Heart left ventricle (tissue), 16 donors: ENCODE measurements at places on chromosomes 1 and 21.
A peak's percentile ranks its signal among the peaks of the same experiment; 100 is the strongest.

GRCh38 chr1:178354816-178355215 lies 141.9 kb downstream of the CLEC20A start:
- DNase-seq, result no peak
- no peak overlapping the region for H3K4me3 ChIP-seq
- no peaks in the 10 kb centered on the region for H3K36me3 ChIP-seq
- H3K4me1 ChIP-seq, result peaks cover 21% of the 10 kb centered on the region
- H3K27me3 ChIP-seq, result no peaks in the 10 kb centered on the region

GRCh38 chr1:173302890-173303829 lies 96.0 kb upstream of the TNFSF4 start:
- no peaks in the 10 kb centered on the region for H3K27me3 ChIP-seq
- no peaks in the 10 kb centered on the region for H3K4me1 ChIP-seq
- H3K36me3 ChIP-seq, result no peaks in the 10 kb centered on the region
- H3K27ac ChIP-seq, result no peak overlapping the region
- H3K4me3 ChIP-seq, result no peak overlapping the region

DNA sequence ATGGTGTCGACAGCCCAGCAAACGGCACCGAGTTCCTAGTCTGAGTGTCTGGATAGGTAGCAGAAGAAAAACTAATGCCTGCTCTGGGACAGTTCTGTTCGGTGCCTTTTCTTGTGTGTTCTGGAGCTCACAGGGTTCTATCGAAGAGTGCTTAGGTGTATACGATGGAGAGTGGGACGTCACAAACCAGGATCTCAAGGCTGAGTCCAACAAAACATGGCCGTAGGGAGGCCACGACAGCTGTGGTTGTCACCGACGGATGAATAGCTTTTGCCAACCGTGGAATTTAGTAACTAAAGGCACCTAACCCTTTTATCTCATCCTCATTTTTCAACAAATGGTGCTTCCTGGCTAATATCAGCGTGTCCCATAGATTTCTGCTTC lies 635 bp upstream of the SYNJ1 start:
- DNase-seq, result no peak
- no peaks in the 10 kb centered on the region for H3K27me3 ChIP-seq
- peak overlapping the region; percentile 87 for H3K27ac ChIP-seq
- no peaks in the 10 kb centered on the region for H3K36me3 ChIP-seq
- no peaks in the 10 kb centered on the region for H3K4me1 ChIP-seq

DNA sequence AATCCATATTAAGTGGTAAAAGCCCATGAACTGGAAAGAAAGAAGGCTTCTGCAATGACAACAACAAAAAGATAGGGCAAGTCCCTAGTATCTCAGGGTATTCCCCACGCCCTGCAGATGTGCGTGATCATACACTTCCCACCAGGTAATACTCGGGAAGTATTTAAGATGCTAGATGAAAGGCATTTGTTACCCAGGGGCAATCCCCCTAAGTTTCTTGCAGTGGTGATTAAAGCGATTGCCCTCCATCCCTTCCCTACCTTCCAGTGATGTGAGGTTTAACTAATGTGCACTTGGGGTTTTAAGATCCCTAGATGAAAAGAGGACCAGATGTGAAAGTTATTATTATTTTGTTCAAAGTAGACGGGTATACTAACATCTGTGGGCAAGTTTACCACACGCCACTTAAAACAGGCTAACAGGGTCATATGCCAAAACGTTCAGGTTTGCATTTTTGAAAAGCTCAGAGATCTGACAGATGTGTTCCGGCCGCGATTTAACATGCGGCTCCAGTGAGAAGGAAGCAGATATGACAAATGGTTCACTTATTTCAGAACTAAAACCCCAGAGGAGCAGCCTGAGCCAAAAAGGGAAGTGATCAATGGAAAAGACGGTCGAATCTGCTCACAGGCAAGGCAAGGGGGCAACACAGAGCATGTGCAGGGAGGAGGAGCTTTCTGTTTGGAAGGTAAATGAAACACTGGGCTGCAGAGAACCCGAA lies 17.4 kb downstream of the TIAM1 start:
- no peaks in the 10 kb centered on the region for H3K27me3 ChIP-seq
- no peaks in the 10 kb centered on the region for H3K36me3 ChIP-seq
- no peak overlapping the region for H3K4me3 ChIP-seq
- H3K4me1 ChIP-seq, result no peaks in the 10 kb centered on the region
- H3K27ac ChIP-seq, result no peak overlapping the region
- DNase-seq, result no peak

DNA sequence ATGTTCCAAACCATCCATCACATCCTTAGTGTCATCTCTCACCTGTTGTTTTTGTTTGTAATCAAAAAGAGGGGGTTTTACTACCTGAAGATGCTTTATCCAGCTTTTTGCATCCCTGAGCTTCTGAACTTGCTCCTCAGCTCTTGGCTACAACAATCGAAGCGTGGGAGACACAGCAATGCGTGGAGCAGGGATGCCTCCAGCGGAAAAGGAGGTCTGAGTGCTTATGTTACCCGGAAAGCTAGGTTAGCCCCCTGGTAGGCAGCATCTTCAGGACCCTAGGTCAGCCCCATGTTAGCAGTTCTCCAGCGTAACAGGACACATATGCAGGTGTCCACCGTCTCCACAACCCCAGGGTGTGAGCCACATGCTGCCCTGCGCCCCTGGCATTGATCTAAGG lies 141.5 kb downstream of the RRAGC start:
- H3K27me3 ChIP-seq, result no peaks in the 10 kb centered on the region
- no peak for DNase-seq
- no peaks in the 10 kb centered on the region for H3K4me1 ChIP-seq
- H3K36me3 ChIP-seq, result no peaks in the 10 kb centered on the region

- no peaks in the 10 kb centered on the region for H3K4me1 ChIP-seq
- no peaks in the 10 kb centered on the region for H3K27me3 ChIP-seq
- DNase-seq, result no peak
- H3K4me3 ChIP-seq, result no peak overlapping the region
Measured at GRCh38 chr1:89171067-89171438, 4.8 kb downstream of the GBP7 start.

- no peaks in the 10 kb centered on the region for H3K36me3 ChIP-seq
- H3K4me3 ChIP-seq, result no peak overlapping the region
- H3K4me1 ChIP-seq, result peaks cover 14% of the 10 kb centered on the region
- H3K27me3 ChIP-seq, result no peaks in the 10 kb centered on the region
- DNase-seq, result no peak
Measured at GRCh38 chr1:25877155-25877554, 1.6 kb upstream of the PAQR7 start.

- H3K4me3 ChIP-seq, result no peak overlapping the region
- H3K4me1 ChIP-seq, result peaks cover 3% of the 10 kb centered on the region
- H3K27me3 ChIP-seq, result peaks cover 9% of the 10 kb centered on the region
Measured at GRCh38 chr1:15155191-15155590, 1.6 kb downstream of the TMEM51 start.

DNA sequence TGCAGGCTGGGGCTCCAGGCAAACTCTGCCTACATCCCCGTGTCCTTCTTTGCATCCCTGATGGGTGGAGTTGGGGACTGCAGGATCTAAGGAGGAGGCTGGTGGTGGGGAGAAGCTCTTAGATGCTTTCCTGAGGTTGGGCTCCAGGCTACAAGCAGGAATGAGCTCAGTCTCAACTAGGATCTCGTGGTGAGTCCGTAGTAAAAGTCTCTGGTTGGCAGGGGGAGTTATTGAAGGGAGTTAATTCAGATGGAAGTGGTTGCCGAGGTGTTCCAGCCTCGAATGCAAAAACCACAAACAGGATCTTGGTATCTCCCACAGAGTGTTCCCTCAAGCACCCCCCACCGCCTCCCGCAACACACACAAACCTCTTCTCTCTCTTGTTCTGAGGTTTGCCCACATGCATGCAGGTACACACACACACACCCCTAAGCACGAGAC lies 35.0 kb downstream of the TMCC2 start:
- no peaks in the 10 kb centered on the region for H3K36me3 ChIP-seq
- DNase-seq, result no peak

- DNase-seq, result no peak
- H3K4me1 ChIP-seq, result peaks cover 22% of the 10 kb centered on the region
- H3K4me3 ChIP-seq, result no peak overlapping the region
- H3K27me3 ChIP-seq, result no peaks in the 10 kb centered on the region
- no peaks in the 10 kb centered on the region for H3K36me3 ChIP-seq
Measured at GRCh38 chr21:44992608-44993031, 52.8 kb downstream of the SLX9 start.

- no peaks in the 10 kb centered on the region for H3K36me3 ChIP-seq
- DNase-seq, result no peak
- no peak overlapping the region for H3K27ac ChIP-seq
- H3K4me1 ChIP-seq, result peaks cover 60% of the 10 kb centered on the region
- H3K4me3 ChIP-seq, result no peak overlapping the region
- H3K27me3 ChIP-seq, result no peaks in the 10 kb centered on the region
Measured at GRCh38 chr1:54367613-54368012, 38.6 kb downstream of the SSBP3 start.

DNA sequence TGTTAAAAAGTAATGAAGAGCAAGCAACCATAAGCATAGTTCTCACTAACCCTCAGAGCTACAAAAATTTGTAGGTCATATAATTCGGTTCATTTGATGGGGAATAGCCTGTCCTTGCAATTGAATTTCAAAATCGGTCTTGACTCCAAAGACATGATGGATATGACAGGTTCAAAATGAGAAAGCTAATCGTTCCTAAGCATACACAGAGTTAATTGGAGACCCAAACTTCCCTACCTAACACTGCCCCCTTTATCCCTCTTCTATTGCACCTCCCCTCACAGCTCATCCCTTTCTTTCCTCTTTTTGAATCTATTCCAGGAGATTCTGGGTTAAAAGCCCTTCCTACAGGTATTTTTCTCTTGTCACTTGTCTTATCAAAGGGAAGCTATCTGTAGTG lies 390.0 kb upstream of the PTBP2 start:
- no peak overlapping the region for H3K4me3 ChIP-seq
- H3K27me3 ChIP-seq, result no peaks in the 10 kb centered on the region
- no peaks in the 10 kb centered on the region for H3K4me1 ChIP-seq

- H3K36me3 ChIP-seq, result no peaks in the 10 kb centered on the region
- no peaks in the 10 kb centered on the region for H3K27me3 ChIP-seq
- no peaks in the 10 kb centered on the region for H3K4me1 ChIP-seq
Measured at GRCh38 chr1:53348486-53349368, 20.9 kb upstream of the LRP8 start.

DNA sequence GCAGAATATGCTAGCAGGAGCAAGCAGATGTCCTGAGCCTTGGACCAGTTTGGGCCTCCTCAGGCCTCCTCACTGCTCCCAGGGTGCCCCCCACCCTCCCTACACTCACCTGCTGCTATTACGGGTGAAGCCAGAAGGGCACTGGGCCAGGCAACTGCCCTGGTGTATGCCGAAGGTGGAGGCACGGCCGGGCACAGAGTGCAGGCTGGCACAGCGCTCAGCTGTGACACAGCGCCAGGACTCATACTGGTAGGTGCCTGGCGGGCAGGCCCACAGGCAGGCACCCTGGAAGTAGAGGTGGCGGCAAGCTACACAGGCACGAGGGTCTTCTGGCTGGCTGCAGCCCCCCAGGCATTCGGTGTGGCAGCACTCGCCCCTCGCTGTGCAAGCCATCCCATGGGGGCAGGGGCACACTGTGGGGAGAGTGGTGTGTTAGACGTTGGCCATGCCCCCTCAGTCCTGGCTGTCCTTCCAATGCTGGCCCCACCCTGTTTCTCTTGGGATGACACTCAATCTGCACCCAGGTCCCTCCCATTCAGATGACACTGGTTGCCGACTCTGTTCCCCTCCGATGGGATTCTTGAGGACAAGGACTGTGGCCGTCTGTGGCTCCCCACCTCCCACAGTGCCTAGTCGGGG lies 7.0 kb downstream of the INSRR start:
- H3K4me1 ChIP-seq, result peaks cover 8% of the 10 kb centered on the region
- no peak overlapping the region for H3K4me3 ChIP-seq
- peak; percentile 69 for DNase-seq
- no peak overlapping the region for H3K27ac ChIP-seq

DNA sequence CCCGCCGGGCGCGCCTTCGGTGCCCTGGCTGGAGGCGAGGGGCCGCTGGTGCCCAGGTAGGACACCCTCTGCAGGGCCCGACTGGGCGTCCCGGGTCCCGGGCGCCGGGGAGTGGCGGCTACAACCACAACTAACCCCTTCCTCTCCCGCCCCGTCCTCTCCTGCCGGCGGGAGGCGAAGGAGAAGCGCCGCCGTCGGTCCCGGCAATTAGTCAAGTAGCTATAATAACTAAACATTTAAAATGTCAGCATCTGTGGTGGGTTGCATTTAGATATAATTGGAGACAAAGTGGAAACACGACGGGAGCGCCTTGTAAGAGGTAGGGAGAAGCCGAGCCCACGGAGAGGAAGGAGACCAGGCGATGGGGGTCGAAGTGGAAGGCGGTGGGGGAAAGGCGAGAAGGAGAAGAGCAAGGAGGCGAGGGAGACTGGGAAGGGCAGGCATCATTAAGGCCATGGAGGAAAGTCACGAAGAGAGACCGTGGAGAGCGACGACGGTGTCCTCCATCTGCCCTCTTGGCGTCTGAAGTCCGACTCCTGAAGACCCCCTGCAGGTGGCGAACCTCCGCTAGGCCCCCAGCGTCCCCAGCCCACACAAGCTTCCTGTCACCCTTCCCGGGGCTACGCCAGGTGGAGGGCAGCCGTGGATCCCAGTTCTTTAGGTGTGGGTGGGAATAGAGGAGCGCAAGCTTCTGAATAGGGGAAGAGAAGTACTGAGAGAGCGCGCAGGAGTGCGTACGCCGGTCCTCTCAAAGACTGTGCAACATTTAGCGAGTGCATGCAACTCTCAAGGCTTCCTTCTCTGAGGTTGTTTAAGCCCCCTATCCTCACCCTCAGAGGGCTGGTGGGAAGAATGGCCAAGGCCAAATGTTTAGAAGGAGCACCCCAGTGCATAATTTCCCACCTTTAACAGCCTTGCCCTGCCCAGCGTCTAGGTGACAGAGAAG lies 1.6 kb downstream of the CNIH3 start:
- DNase-seq, result no peak
- H3K4me3 ChIP-seq, result no peak overlapping the region
- H3K27me3 ChIP-seq, result peaks cover 44% of the 10 kb centered on the region
- H3K4me1 ChIP-seq, result peaks cover 4% of the 10 kb centered on the region

DNA sequence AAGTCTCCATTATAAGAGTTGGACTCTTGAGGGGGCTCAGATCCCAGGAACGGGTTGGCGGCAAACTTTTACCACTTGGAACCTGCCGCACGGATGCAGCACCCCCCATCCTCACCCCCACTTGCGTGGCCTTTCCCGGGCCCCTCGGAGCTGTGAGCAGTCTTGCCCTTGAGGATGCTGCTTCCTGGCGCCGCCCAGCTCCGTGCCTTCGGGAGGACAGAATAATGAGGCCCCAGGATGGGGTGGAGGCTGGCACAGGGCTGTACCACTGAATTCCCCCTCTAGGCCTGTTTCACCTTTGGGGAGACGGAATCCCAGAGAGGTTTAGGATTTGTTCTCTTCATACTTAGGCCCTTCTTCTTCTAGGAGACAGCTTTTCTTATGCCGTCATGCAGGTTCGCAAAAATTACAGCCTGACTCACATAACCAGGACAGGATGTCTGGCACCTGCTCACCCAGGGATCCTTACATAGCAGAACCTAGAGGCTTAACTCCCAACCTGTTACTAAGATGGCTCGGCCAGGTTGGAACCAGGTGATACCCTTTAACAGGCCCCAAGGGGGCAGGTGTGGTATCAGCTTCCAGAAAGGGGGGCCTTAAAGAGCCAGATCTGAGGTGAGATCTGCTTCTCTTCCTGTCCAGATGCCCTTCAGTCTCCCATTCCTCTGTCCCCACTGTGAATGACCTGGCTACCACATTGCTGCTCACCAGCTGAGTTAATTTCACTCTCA lies 1.5 kb downstream of the TRNP1 start:
- peak overlapping the region; percentile 71 for H3K4me3 ChIP-seq
- no peaks in the 10 kb centered on the region for H3K36me3 ChIP-seq
- no peak for DNase-seq
- H3K4me1 ChIP-seq, result peaks cover 33% of the 10 kb centered on the region
- H3K27me3 ChIP-seq, result peaks cover 22% of the 10 kb centered on the region

GRCh38 chr1:107264007-107264406 lies 123.2 kb downstream of the NTNG1 start:
- H3K4me1 ChIP-seq, result no peaks in the 10 kb centered on the region
- no peak for DNase-seq
- H3K27ac ChIP-seq, result no peak overlapping the region
- H3K36me3 ChIP-seq, result no peaks in the 10 kb centered on the region
- no peaks in the 10 kb centered on the region for H3K27me3 ChIP-seq
